ENCODE measurements at places on chromosomes 1 and 21.

DNA sequence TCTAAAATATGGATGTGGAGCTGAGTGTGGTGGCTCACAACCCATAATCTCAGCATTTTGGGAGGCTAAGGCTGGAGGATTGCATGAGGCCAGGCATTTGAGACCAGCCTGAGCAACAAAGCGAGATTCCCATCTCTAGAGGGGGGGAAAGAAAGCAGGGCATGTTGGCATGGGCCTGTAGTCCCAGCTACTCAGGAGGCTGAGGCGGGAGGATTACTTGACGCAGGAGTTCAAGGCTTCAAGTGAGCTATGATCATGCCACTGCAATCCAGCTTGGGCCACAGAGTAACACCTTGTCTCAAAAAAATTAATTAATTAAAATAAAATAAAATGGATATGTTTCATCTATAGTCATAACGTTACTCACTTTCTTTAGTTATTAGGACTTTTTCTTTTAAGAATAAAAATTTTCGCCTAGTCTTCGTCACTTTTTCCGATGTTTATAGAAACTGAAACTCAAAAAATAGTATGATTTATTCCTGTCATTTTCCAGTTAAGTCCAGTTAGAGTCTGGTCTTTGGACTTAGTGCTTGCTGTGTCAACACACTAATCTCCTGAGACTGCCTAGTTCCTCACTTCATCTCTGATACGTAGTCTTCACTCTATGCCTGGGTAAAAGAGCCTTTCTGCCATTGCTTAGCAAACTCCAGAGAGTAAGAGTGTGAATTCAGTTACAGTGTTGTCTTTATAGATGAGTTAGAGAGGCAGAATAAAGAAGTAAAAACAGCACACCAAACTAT is 28.0 kb downstream of the IARS2 start:
- DNase-seq = no peak

DNA sequence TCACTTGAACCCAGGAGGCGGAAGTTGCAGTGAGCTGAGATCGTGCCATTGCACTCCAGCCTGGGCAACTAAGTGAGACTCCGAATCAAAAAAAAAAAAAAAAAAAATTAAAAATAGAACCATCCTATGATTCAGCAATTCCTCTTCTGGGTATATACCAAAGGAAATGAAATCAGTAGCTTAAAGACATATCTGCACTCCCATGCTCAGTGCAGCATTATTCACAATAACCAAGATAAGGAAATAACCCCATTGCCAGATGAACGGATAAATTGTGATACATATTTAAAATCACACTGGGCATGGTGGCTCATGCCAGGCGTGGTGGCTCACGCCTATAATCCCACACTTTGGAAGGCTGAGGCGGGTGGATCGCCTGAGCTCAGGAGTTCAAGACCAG is 23.8 kb downstream of the ALDH9A1 start:
- DNase-seq = no peak

DNA sequence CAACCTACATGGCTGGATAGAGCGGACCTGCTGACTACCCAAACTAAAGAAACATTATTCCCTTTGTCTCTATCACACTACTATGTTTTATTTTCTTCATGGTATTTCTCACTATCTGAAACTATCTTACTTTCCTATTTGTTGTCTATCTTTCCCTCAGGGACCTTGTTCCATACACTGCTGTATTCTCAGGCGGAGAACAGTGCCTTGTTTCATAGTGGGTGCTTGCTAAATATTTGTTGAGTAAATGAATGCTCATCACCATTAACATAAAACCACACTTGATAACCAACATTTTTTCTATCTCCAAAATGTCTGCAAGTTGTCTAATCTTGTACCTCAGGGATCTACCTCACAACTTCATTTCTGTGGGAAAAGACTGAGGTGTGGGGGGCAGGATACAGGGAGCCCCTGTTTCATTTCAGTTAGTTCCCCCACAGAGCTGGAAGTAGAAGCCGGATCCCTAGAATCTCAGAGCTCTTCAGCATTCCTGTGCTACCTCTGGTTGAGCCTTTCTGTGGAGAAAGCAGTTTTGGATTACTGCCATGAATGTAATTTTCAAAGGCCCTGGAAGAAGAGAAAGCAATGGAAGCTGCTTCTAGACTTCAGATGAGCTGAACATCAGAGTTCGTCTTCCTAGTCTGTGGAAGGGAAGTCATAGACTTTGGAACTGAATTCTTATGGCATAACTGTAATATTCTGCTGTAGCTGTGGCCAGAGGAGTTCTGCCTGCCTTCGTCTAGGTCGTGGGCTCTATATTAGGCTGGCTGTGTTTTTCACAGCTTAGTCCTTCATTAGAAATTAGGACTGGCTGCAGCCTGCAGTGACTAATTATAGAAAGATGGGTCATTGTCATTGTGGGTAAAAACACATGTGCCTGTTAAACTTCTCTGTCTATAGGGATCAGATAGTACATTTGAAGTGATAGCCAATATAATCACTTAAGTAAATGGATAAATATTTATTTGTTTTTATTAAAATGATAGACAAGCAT is 293.2 kb upstream of the SGIP1 start:
- DNase-seq = no peak

GRCh38 chr21:35294231-35294898 is 245.3 kb upstream of the RUNX1 start:
- DNase-seq = no peak

GRCh38 chr1:12450090-12450755 is 167.8 kb downstream of the DHRS3 start:
- DNase-seq = no peak

DNA sequence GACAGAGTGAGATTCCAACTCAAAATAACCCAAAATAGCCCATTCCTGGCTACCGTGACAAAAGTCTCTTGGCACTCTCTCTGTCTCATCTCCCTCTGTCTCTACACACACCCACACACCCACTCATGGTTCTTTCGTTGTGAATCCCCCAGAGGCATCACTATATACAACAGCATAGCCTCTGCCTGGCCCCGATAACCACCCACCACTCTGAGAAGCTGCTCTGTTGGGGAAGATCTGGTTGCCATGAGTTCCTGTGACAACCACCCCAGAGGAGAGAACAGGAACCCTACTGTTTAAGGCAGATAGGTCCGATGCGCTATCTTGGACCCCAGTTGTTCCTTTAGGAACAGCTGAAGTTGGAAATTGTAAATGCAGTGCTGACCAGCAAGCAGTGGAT is 70.4 kb upstream of the LYST start:
- no peak for DNase-seq

DNA sequence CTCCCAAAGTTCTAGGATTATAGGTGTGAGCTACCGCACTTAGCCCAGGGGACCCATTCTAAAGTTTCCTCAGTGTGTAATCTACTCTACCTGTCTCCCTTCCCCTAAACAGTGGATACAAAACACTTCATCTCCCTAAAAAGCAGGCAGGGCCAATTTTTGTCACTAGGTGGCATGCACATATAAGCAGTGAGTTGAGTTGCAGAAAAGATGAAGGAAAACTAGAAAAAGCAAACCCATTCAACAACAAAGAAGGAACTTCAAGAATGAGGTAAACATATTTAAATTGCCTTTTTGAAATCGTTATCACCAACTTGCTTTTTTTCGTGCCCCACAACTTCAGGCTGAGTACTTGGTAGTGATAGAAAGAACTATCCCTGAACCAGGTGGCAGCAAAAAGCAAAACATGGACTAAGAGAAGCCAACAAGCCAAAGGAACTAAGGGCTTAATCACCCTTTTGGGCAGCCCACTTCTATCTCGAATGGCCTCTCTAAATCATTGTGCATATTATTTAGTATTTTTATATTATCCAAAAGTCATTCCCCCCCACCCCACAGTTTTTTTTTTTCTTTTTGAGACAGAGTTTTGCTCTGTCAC is 19.7 kb upstream of the ALDH9A1 start:
- no peak for DNase-seq

DNA sequence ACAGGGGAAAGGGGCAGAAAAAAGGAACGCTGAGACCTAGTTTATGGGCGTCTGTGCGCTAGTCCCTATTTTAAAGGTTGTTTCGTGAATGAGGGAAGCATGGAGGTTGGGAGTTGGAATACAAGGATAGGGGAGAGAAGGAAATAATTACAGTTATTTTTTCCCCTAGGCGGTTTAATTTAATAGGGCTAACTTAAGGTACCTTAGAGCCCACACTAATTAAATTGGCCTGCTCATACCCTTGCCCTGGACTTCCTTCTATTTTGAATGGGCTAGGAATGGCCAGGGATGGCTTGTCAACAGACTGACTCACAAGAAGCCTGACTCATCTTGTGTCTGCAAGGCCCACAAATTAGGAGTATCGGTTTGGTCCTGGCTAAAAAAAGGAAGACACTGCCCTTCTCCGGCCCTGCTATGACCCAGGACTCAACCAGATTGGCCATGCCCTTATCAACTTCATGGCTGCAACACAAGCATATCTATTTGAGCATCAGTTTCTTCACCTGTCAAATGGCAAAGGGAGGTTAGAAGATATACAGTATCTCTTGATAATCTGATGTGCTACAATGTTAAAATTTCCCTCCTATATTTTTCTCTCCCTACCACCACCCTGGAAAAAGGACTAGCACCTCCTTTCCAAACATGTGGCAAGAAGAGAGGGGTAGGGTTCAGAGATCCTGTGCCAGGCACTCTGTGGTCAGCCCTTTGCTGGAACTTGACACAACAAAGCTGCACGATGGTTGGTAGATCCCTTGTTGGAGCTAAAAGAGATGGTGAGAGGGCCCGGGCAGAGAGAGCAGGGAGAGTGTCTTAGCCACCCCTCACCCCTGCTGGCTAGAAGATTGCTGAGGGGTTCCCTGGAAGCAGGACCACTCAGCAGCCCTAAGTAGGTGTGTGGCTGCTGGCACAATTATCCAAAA is 2.2 kb upstream of the SSBP3 start:
- DNase-seq = no peak

- DNase-seq = no peak
Observed at GRCh38 chr1:109361069-109361468, 36.6 kb downstream of the SORT1 start.

DNA sequence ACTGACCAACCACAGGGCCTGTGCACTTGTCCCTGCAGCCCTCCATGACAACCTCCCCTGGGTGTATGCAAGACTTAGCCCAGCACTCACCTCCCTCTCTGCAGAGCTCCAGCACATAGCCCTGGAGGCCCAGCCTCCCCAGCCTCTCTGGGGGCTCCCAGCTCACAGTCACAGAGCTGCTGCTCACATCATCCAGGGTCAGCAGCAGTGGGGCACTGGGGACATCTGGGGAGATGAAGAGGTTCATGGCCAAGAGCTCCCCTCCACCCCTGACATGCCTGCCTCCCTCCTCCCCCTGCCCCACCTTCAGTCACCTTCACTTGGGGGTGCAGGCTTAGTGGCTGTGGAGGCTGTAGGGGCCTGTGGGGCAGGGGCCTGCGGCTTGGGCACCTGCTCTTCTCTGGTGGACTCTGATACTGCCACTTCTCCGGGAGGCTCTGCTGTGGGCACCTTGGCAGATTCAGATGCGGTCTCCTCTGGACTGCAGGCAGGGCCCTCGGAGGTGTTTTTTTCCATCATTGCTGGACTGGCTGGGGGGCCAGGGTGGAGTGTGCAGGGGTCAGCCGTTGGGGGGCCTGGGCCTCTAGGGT is at the start of gene MYBPH:
Gene MYBPH (minus strand): TSS at position 590 of the 590 bp plus-strand sequence. CDS start 71 bp downstream, at position 519.
- no peak for DNase-seq

DNA sequence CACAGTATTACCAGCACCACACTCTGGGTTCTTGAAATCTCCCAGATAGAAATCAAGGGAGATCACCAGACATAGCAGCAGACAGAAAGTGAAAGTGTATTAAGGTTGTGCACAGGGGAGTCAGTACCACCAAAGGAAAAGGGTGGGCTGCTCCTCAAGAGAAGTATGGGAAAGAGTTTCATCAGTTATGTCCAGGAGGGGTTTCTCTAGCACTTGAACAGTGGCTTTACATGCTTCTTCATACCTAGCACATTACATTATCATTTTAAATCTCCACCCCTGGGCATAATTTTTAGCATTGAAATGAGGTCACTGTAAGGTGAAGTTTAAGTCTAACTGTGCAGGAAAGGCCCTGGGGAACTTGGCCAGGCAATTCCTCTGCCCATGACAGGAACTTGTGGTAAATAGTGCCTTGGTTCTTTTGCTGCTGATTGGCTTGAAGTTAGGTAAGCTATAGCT is 601.0 kb downstream of the NUF2 start:
- DNase-seq = no peak

- peak; percentile 87 for DNase-seq
Observed at GRCh38 chr1:67053535-67053784, 488 bp downstream of the SLC35D1 start.

GRCh38 chr1:41802532-41803501 is 115.9 kb downstream of the HIVEP3 start:
- peak; percentile 80 for DNase-seq

DNA sequence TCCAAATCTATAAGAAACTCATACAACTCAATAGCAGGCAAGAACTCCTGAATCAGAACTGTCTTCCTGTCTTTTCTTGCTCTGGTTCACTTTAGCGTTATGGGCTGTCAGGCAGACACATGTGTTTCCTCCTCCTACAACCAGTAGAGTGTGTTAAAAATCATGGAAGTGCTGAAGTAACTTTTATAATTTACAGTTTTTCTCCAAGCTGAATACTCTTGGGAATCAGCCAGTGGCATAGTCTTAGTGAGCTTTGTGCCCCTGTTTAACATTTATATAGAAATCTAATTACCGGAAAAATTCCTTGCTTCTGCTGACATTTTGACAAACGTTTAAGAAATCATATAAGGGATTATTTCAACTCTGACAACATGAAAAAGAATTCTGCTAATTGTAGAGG is 113.1 kb upstream of the RGS18 start:
- no peak for DNase-seq

- DNase-seq = no peak
Observed at GRCh38 chr21:36454093-36454531, 25.8 kb downstream of the CLDN14 start.

GRCh38 chr1:236888126-236888525 is 93.0 kb downstream of the MTR start:
- DNase-seq = no peak

GRCh38 chr1:227388214-227389168 is 70.2 kb upstream of the CDC42BPA start:
- no peak for DNase-seq
